ENCODE measurements at places on chromosomes 1 and 21.

DNA sequence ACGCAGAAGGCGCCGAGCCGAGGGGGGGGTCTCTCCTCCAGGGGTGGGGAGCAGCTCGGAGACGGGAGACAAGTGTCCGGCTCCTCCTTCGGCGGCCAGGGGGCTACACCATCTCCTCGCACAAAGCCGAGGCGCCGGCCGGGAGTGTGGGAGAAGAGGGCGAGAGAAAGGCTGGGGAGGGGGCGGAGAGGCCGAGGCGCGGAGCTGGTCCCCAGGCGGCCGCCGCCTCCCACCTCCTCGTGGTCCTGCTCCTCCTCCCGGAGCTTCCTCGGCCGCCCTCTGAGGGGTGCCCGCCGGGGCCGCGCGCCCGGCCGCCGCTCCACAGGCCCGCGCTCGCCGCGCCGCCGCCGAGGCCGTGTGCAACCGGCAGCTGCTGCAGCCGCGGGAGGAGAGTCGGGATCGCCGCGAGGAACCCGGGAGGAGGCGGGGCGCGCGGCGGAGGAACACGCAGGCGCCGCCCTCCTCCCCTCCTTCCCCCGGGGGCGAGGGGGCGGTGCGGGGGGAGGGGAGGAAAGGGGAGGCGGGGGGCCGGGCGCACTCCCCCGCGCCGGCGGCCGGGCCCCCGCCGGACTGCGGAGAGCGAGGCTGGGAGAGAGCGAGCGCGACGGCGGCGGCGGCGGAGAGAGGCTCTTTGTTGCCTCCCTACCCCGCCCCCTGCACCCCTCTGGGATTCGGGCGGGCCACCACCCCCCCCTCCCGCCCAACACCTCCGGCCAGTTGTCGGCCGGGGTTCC is at the start of gene ENAH:
ENAH (minus strand) TSS at position 395 of the 734 bp plus-strand sequence. CDS start 433 bp downstream, outside the sequence.
- peak; percentile 76 for DNase-seq

- DNase-seq, result no peak
Measured at GRCh38 chr1:235866205-235866912, at the start of gene LYST. Gene LYST, minus strand, starts transcription at chr1:235866906. Its CDS starts 36,489 bp downstream, at chr1:235830417.

- no peak for DNase-seq
Measured at GRCh38 chr1:207112616-207113296, 8.7 kb downstream of the C4BPA start.

- no peak for DNase-seq
Measured at GRCh38 chr1:94727846-94728715, 92.1 kb upstream of the SLC44A3 start.

DNA sequence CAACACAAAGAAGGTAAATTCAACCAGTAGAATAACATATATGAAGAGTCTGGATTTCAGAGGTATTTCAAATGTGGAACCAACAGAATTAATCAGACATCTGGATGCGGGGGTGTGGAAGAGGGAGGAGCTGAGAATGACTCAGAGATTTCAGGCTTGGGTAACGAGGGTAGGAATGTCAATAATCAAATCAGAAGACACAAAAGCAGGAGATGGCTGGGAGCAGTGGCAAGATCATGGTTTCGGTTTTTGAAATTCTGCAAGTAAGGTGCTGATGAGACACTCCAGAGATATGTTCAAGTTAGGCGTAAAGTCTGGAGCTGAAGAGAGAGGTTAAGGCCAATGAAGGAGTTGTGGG is 64.0 kb downstream of the PLPPR5 start:
- DNase-seq, result no peak

DNA sequence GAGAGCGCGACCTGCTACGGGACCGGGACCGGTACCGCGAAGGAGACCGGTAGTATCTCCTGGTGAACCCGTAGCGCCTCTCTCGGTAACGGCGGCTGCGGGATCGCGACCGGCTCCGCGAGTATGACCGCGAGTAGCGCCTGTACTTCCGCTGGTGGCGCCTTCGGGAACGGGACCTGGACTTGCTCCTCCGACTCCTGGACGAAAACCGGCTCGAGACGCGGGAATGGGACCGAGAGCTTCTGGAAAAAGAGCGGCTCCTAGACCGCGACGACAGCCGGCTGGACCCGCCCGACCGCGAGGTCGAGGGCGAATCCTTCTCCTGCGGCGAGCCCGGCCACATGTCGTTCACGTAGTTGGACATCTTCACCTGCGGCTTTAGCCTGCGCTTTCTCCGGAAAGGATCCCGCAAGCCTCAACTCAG is 642 bp downstream of the RSRP1 start:
- peak; percentile 49 for DNase-seq

DNA sequence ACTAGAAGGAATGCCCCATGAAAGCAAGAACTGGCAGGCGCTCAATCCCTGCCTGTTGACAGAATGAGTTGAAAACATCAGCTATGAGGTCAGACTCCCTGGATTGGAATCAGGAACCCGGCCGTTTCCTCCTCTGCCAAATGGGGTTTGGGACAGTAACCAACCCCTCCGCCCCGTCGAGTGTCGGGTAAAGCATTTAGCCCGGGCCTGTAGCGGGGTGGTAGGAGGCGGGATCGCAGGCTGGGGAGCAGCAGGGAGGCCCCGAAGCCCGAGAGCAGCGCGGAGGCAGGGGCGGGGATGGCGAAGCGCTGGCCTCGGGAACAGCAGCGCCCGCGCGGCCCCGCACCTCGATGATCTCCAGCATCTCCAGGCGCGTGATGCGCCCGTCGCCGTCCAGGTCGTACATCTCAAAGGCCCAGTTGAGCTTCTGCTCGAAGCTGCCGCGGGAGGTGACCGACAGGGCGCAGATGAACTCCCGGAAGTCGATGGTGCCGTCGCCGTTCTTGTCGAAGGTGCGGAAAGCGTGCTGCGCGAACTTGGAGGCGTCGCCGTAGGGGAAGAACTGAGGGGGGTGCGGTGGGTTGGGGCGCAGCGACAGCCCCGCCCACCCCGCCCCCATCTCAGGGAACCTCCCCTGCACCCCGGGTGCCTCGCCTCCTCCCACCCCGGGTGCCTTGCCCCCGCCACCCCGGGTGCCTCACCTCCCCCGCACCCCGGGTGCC is 7.5 kb downstream of the HPCAL4 start:
- DNase-seq, result no peak

DNA sequence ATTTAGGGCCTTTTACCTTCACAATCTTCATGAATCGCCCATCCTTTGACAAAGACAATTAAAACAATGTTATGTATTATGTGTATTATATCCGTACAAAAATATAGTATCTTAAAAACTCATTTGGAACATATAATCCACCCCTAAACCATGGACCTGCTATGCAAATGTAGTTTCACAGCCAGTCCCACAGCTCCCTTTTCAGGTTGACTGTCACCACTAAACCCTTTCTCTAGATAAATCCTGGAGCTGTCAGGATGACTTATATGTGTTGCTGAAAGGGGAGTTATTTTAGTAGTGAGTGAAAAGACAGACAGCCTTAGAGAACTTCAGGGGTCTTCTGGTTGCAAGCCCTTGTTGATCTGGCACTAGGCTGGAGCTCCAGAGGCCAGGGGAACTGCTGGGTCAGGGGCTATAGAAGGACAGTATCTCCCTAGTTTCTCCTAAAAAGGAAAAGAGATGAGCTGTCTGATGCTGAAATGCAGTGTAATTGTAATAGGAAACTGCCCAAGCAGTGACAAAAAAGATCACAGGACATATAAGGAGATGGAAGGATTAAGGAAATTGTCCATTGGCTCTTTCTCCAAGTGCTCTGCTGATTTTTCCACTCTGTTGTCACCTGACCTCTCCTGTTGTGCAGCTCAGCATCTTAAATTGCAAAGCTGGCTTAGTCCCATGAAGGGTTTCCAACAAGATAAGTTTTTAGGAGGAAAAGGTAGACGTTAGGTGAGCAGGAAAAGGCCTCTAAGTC is 127.7 kb downstream of the S1PR1 start:
- no peak for DNase-seq

- DNase-seq, result no peak
Measured at GRCh38 chr1:241423541-241424479, 66.8 kb upstream of the RGS7 start.

DNA sequence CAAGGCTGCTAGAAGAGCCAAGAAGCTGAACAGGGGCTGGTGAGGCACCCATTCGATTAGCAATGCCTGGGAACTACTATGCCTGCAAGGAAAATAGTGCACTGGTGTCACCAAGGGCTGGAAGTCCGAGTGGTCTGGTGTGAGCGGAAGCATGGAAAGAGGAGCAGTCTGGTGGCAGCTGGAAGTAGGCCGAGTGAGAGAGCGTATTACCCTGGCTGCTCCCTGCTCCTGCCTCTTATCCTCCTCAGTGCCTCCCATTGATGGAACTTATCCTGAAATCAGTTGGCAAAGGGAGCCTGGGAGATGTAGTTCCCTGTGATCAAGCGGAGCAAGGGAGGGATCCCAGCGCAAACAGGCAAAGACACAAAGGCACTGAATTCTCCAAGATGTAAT is 9.6 kb downstream of the SMAP2 start:
- DNase-seq, result no peak

DNA sequence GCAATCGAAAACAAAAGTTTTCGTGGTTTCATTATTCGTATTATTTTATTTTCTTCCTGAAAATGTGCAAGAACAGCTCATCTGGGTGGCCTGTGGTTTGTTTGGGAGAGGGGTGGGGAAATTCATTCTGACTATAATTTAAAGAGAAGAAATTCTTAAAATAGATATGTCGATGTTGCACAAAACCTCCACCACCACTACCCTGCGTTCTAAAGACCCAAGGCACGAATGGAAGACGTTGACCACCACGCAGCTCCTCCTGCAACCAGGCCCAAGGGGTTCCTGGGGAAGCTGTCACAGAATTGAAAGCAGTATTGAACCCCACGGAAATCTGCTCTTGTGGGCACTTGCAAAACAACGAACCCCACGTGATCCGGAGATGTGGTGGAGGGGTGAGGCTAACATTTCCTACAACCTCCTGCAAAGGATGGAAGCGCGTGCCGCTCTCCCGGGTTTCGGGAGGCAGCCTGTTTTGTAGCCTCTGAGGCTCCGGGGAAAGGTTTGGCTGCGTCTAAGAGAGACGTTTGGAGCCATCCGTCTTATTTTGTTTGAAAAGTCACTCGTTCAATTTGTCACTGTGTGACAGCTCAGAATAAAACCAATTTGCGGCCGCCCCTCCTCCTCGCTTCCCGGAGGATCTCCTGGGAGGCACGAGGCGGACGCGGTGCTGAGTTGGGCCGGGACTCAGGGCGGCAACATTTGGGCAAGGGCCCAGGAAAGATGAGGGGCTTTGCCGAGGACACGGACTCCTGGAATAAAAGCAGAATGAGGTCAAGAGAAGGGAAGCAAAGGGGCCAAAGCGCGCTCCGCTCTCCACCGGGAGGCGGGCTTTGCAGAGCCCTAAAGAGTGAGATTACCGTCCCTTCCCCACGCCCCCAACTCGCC is 810 bp upstream of the HLX start:
- no peak for DNase-seq

DNA sequence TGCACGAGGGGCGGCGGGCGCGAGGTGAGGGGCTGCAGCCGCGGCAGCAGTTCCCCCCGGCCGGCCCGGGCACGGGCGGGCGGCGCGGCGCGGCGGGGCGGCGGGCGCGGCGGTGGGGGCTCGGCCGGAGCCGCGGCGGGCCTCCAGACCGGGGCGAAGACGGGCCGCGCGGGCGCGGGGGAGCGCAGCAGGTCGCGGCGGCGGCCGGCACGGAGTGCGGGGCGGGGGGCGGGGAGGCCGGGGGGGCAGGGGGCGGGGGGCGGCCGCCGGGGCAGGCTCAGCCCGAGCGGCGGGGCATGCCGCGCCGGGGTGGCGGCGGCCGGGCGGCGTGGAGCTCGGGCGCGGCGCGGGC is 311 bp downstream of the IRF2BP2 start:
- no peak for DNase-seq

GRCh38 chr1:185396126-185396525 is 79.1 kb upstream of the IVNS1ABP start:
- no peak for DNase-seq

All from hypothalamus (tissue), 51 donors.